LHCN-M2 (cell line): ENCODE measurements at places on chromosomes 6 and 20.
A peak's percentile ranks its signal among the peaks of the same experiment; 100 is the strongest.

GRCh38 chr6:102223942-102224341, 830.4 kb downstream of the GRIK2 start:
- DNase-seq: no peak

DNA sequence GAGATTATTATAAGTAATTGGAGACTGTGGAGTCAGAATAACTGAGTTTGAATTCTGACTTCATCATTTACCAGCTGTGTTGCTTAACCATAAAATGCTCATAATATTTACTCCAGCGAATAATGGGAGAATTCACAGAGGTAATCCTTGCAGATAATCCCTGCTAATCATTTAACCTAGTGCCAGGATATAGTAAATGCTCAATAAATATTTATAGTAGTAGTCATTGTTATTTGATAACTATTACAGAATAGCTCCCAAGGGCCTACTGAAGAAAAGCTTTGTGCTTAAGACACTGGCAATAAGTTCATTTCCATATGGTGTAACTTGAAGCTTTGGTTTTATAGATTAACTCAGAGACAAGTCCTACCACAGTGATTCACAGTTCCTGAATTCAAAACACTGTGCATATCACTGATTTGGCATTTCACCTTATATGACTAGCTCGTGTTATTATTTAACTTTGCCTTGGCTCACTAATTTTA, 208.8 kb upstream of the PLCB4 start:
- peak; percentile 88 for DNase-seq

- DNase-seq: no peak
Measured at GRCh38 chr6:20699402-20699801, 165.1 kb downstream of the CDKAL1 start.

GRCh38 chr20:10434467-10434831, 427 bp upstream of the MKKS start:
- peak; percentile 99 for DNase-seq

- DNase-seq: no peak
Measured at GRCh38 chr6:130933712-130934200, 106.5 kb downstream of the SMLR1 start.

- DNase-seq: no peak
Measured at GRCh38 chr6:43773980-43774775, 4.2 kb downstream of the VEGFA start.

DNA sequence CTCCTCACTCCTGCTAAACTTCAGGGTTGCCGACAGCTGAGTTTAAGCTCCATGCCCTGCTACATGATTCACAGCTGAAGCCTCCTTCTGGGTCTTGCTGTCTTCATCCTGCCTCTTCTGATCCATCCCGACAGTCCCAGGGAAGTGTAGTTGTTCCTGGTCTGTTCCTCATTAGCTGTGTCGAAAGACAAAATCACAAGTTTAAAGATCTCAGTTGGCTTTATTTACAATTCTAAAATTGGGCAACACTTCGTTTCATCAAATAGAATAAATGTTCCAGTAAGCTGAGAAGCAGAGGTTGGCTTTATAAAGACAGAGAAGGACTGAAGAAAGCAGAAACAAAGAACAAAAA, 4.1 kb upstream of the SLC2A10 start:
- DNase-seq: no peak
